ENCODE measurements at places on chromosomes 2 and 18.
A peak's percentile ranks its signal among the peaks of the same experiment; 100 is the strongest.

DNA sequence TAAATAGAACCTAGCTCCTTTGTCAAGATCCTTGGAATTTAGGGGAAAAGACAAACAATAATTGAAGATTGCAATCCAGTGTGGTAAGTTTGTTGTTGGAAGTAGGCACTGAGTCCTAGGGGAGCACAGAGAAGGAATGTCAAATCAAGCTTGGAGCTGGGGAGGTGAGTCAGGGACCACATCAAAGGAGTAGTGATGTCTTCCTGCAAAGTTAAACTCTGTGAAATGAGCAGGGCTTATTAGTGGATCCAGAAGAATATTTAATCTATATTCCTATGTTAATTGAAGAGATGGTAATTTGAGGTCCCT, 41.7 kb upstream of the NABP1 start:
- DNase-seq = no peak

GRCh38 chr2:80026040-80026729, 278.4 kb downstream of the LRRTM1 start:
- DNase-seq = no peak

DNA sequence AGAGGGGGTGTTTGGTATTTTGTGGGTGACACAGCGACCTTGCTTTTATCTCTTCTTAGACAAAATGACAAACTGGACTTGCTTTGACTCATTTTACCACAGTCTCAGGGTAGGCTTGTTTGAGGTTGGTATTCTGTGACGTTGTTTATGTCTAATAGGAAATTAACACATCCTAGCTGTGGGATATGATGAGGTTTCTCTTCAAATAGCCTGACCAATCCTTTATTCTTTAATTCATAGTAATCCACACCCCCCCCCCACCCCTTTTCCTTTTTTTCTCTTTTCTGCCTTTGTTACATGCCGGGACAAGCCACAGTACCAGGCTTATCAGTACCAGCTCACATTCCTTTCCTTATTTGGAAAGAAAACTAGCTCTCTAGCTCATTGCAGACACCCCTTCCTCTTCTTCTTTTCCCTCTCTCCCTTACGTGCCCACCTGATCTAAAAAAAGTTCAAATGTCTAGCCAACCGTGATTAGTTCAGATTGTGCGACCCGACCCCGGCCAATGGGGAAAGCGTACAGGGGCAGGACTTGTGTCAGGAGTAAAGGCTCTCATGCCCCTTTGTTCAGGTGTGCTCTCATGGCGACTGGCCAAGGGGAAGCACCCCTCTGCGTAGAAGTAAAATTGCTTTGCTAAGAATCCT, 52.2 kb upstream of the PTPRM start:
- peak; percentile 39 for DNase-seq

GRCh38 chr18:23178661-23179081, 43.4 kb downstream of the CABLES1 start:
- DNase-seq = peak; percentile 19

GRCh38 chr2:75606761-75607399, 39.7 kb upstream of the MRPL19 start:
- no peak for DNase-seq

GRCh38 chr2:240507060-240507777, 50.6 kb downstream of the ANKMY1 start:
- no peak for DNase-seq

- DNase-seq = no peak
These were observed 44.4 kb upstream of the RBM44 start for GRCh38 chr2:237754182-237754581.

DNA sequence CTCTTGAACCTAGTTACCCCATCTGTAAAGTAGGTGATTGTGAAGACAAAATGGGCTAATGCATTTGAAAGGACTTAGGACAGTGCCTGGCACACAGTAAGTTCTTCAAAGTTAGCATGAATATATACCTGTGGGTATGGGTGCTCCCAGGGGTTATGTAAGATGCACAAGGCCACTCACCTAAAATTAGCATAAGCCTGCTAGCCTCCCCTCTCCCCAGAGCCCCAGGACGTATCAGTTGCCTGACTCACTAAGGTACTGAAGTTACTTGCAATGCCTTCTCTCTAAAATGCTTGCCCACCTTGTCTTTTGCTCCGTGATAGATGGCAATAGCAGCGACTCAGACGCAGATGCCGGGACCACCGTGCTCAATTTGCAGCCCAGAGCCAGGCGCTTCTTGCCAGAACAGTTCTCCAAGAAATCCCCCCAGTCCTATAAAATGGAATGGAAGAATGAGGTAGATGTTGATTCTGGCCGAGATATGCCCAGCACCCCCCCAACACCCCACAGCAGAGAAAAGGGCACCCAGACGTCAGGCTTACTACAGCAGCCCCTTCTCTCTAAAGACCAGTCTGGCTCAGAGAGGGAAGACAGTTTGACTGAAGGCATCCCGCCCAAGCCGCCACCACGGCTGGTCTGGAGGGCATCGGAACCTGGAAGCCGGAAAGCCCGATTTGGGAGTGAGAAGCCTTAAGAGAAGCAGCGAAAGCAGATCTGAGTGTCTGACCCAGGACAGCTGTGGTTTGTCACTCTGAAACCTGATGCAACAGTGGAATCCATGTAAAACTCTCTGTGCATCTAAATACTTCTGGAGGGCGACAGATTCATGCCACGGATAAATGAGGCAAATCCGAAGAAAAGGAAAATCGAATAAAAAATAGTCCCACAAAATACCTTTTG, 53.8 kb upstream of the TMEM182 start:
- no peak for DNase-seq
